Non-pigmented ciliary epithelial cell (primary cell): ENCODE measurements at places on chromosomes 2 and 18.

DNA sequence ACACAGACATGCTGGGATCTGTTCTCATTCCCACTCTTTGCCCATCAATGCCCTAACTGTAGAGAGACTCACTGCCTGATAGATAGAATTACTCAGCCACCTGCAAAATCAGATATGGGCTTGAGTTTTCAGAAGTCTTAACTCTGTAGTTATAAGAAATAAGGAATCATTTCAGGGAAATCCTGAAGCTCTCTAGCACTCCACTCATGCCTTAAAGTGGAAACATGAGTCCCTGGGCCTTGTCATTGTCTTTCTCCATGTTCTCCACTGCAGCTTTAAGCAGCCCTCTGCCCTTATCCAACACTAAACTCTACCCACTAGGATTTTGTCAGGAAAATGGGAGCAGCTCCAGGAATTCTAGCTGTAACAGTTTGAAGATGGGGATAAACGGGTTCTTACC lies 192.5 kb downstream of the SNTG2 start:
- DNase-seq, result no peak

- no peak for DNase-seq
Measured at GRCh38 chr18:56836173-56836572, 185.0 kb downstream of the WDR7 start.

GRCh38 chr2:187139469-187139868 lies 290.5 kb upstream of the ZSWIM2 start:
- no peak for DNase-seq

DNA sequence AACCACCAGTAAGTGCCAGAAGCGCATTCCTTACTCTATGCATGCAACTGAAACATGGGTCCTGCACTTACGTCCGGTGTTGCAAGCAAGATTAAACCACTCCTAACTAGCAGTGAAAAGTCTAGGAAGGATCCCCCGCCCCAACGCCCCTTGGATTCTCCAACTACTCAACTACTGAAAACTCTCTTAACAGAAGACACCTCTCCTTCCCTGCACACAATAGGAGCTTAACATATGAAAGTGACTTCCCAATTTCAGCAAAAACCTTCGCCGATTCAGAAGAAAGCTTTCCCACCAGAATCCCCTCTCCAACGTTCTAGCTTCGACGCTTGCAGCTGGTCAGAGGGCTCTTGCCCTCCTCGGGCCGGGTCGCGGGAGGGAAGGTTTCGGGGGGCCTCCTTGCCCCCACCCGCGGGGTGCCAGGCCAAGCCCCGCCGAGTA lies 578 bp downstream of the IWS1 start:
- no peak for DNase-seq

DNA sequence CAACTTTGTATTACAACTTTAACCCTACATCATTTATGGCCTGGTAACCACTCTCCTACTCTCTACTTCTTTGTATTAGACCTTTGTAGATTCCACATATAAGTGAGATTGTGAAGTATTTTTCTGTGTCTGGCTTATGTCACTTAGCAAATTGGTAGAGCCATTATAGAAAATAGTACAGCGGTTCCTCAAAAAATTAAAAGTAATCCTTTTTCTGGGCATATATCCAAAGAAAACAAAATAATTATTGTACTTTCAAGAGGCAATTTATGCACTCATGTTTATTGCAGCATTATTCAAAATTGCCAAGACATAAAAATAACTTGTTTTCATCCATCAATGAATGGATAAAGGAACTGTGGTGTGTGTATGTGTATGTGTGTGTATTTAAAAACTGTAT lies 537.5 kb upstream of the FSIP2 start:
- no peak for DNase-seq
